ENCODE measurements at places on chromosomes 5 and 9. TPM values are rescaled to one million over a fixed set of nuclear protein-coding genes. Genes with fewer than 3 reads are reported as not detected.

- DNase-seq = no peak
Observed at GRCh38 chr5:149002761-149003689, 59.8 kb downstream of the SH3TC2 start.

Gene MAP3K1
- 13.2 TPM for total RNA-seq

DNA sequence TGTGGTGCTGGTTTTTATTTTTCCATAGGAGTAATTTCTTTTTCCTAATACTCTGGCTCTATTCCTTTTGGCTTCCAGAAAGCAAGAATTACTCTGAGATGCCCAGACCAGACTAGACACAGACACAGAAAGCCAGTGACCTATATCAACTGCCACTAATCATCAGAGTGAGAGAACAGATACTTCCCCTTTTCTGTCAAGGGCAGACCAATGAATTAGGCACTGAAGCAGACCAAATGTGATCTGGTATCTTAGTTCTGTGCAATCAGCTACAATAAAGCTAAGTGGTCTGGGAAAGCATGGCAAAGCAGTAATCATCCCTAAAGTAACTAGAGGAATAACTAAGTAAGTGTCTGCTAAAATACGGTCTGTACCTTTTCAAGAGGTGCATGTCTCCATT is 239.1 kb downstream of the ELAVL2 start:
- no peak for DNase-seq

Gene BRIX1
- 18.5 TPM for total RNA-seq

Gene WDR38
- not detected for total RNA-seq

DNA sequence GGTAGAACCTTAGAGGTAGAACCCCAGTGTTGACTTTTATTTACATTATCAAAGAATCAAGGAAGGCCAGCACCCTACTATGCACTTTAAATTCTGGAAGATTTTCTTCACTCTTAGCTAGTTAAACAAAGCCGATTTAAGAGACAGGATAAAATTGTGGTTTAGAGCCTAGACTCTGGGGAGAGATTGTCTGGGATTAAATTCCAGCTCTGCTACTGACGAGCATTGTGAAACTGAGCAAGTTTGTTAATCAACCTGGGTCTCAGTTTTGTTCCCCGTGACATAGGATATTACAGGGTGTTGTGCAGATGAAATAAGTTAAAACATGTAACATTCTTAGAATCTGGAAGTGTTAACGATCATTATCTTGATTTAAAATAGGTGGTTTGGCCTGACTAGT is 83.5 kb downstream of the FEM1C start:
- no peak for DNase-seq

DNA sequence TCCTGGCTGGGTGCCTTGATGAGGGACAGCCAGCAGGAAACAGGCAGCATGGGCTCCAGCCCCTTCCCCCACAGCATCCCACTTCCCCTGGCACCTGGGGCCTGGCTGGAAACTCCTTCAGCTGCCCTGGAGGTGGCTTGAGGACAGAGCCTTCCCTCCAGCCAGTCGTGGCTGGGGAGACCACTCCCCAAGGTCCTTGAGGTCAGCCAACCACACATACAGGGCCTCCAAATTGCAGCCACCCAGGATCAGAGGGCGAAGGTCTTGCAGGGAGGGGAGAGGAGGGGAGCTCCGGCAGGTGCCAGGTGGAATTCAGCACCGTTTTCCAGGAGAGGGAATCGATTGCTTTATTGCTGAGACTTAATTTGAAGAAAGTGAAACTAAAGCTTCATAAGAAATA is 280.4 kb downstream of the PBX3 start:
- no peak for DNase-seq

Gene MUSK
- not detected for total RNA-seq

Gene ZNF883
- 4.1 TPM for total RNA-seq

DNA sequence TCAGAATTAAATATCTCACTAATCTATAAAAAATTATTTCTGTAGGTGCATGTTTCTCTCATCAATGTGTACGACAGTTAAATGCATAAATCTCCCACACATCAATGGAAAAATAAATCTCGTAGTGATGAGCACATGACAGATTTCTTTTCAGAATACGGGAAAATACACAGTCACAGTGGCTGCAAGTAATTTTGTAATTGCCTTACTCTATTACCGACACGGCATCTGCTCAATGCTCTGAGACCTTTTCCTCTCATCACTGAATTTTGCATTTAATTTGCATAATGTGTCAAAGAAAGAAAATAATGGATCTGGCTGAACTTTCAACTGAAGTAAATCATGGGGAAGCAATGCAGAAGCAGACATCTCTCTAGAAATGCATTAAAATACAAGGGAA is 37.2 kb downstream of the PDE4D start:
- DNase-seq = no peak

- no peak for DNase-seq
Observed at GRCh38 chr9:37053684-37054362, 19.8 kb upstream of the PAX5 start.

GRCh38 chr9:127300886-127301447 is 36.4 kb downstream of the GARNL3 start:
- DNase-seq = no peak

DNA sequence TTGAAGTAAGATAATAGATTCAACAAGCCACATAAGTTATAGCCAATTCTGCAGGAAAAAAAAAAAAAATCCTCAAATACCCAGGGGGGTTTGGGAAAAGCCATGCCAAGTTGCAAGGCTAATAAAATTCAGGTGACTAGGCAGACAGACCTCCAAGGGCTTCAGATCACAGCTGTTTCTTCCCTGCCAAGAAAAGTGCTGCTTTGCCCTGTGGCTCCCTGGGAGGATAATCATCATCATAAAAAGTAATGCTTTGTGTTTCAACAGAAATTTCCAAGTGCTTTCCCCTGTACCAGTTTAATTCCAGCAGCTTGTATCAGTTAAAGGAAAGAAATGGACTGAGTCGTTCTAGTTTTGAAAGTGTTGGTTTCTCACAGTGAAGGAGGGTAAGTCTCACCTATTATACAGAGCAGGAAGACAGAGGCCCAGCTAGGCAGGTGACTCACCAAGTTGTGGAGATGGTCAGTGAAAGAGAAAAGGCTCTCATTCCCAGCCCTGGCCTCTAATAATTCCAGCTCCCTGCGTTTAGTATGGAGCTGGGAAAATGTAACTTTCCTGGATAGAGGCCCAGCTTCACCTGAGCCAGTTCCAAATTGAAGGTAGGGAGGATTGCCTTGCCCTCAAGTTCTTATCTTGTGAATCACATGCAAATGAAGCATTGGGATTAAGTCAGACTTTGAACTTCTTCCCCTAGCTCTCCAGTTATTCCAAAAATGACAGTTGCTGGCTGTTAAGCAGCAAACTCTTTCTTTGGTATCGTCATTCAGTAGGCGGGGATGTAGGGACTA is 263.4 kb downstream of the GRIA1 start:
- DNase-seq = no peak

Gene MYOT
- total RNA-seq = not detected

DNA sequence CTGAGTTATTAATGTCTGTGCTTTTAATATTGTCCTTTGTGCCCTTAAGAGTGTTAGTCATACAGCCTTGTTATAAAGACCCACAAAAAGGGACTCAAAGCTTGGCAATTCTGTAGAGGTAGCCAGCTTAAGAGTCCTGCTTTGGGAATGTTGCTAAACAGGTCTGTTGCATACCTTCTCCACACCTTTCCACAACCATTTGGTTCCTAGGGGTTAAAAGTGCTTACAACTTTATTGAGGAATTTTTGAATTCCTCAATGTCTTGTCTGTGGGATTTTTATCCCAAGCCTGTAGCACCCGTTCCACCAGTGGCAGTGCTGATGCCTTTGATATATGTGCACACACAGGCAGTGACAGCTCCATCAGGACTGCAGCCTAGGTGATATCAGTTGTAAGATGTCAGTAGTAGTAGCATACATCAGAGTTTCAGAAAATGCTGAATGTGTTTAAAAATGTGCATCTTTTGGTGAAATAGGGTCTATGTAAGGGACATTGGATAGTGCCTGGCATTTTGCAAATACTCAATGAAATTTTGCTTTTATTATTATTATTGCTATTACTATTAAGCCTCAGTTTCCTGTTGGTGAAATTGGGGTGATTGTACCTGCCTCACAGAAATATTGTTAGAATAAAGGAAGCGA is 68.5 kb downstream of the WWC1 start:
- no peak for DNase-seq

- DNase-seq = no peak
Observed at GRCh38 chr9:22030101-22030598, 21.0 kb upstream of the CDKN2B start.

Gene GFPT2
- 10.2 TPM for total RNA-seq

- no peak for DNase-seq
Observed at GRCh38 chr5:27020973-27021372, 17.4 kb downstream of the CDH9 start.

- peak; percentile 14 for DNase-seq
Observed at GRCh38 chr5:176870110-176870591, 29.0 kb downstream of the HK3 start.

Gene C6
- 0.05 TPM for total RNA-seq

Gene FAM153A
- total RNA-seq = not detected

GRCh38 chr5:136066661-136067271 is 38.0 kb downstream of the TGFBI start:
- DNase-seq = no peak

Gene TRIM14
- 3.9 TPM for total RNA-seq

Gene QRFP
- not detected for total RNA-seq

GRCh38 chr9:109107402-109108240 is 12.1 kb downstream of the TMEM245 start:
- DNase-seq = no peak

Gene GMCL2
- not detected for total RNA-seq

Gene IFNK
- not detected for total RNA-seq

DNA sequence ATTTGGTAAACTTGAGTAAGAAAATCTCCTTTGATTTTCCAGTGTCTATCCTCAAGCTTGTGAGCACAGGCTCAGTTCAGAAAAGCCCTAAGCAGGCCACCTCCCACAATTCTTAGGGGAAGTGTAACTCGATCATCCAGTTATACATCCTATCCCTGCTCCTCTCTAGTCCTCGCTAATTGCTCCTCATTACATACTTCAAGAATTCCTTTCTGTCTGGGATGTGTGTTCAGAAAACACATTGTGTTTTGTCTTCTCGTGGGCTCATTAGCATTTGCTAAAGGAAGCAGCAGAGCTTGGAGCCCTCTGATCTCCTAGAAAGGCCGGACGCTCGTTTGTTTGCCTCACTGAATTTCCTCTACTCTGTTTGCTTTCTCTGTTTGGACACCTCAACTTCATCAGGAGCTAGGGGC is 268.2 kb upstream of the RFX3 start:
- DNase-seq = no peak

Gene FCN2
- not detected for total RNA-seq

DNA sequence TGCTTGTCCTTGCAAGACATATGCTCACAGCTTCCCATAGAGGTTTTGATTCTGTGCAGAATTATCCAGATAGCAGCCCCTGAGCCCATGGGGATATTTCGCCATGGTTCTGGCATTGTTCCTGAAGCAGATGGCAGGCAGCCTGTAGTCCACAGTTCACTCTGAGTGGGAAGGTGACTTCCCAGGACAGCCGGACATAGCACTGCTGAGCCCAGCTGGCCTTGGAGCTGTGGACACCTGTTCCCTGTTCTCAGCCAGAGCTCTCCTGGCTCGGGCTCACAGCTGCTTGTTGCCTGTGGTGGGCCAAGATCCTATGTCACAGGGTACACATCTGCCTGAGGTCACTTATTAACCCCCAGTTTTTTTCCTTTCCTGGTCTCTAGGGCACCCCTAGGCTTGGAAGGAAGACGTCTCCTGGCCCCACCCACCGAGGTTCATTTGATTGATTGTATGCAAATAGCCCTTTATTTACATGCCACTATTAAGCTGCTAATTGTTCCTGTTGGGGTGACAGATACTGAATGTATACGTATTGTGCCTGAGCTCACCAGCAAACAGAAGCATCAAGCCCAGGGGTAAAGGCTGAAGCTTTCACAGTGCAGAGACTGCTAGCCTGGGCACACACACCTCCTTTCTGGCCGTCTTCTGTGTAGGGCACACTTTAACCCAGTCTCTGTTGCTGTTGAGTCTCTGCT is 96.6 kb upstream of the DMRT1 start:
- no peak for DNase-seq

DNA sequence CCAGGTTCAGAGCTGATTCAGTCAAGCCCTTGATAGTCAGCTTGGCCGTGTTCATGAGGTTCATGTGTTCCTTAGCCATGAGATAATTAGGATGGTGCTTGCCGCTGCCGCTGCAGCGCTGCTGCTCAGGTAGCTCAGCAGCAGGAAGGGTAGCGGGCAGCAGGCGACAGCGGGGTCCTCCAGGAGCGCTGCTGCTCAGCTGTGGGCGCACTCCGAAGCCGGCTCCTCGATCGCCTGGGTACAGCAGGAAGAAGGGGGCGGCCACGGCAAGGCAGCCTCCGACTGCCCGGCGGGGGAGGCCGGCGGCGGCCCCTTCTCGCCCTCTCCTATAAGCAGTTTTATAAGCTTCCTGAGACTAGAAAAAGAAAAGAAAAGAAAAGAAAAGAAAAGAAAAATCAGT is 1253.6 kb downstream of the EFNA5 start:
- DNase-seq = no peak

DNA sequence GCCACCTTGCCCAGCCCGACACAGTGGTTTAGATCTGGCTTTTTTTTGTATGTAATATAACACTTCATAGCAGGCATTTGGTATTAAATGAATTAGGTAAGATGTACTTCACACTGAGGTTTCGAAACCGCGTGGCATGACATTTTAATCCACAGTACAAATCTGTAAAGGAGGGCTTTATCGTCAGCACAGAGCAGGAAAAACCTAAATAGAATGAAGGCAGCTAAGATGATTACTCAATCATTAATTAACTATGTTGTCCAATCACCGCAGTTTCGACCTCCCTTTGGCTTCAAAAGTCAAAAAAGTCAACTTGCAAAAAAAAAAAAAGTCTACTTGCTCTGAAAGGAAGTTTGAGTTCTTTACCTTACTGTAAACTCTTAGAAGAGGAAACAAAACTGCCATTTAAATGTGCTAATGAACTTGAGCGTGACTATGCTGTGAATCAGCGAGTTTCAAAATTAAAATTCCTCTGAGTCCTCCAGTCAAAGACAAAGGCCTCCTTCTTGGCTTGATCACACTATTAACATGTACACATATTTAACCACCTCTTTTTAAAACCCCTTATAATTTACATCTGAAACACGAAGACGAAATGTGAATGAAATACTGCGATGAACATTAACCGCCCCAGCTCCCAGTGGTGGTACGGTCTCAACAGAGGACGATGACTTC is 698 bp upstream of the SEC24A start:
- DNase-seq = no peak

Gene ORM2
- not detected for total RNA-seq

All from glomerular endothelial cell (primary cell).